ENCODE measurements at places on chromosomes 11 and 22.

DNA sequence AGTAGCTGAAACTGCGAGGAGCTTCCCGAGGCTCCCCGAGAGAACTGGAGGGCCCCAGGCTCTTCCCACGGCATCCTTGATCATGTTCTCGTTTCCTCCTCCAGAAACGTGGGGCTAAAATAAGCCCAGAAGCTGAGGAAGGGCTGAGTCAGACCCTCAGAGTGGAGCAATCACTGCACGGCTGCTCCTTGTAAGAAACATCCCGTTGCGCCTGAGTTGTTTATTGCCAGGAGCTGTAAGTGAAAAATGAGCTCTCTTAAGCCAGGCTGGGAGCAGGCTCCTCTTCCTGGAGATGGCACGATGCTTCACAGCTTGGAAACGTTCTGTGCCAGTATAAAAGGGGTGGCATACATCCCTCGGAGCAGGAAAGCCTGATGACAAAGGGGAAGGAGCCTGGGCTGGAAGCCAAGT is 47.3 kb upstream of the SYN3 start:
- H3K36me3 ChIP-seq = no peaks in the 10 kb centered on the region
- H3K4me1 ChIP-seq = no peaks in the 10 kb centered on the region
- no peaks in the 10 kb centered on the region for H3K27me3 ChIP-seq
- peak; percentile 4 for DNase-seq

DNA sequence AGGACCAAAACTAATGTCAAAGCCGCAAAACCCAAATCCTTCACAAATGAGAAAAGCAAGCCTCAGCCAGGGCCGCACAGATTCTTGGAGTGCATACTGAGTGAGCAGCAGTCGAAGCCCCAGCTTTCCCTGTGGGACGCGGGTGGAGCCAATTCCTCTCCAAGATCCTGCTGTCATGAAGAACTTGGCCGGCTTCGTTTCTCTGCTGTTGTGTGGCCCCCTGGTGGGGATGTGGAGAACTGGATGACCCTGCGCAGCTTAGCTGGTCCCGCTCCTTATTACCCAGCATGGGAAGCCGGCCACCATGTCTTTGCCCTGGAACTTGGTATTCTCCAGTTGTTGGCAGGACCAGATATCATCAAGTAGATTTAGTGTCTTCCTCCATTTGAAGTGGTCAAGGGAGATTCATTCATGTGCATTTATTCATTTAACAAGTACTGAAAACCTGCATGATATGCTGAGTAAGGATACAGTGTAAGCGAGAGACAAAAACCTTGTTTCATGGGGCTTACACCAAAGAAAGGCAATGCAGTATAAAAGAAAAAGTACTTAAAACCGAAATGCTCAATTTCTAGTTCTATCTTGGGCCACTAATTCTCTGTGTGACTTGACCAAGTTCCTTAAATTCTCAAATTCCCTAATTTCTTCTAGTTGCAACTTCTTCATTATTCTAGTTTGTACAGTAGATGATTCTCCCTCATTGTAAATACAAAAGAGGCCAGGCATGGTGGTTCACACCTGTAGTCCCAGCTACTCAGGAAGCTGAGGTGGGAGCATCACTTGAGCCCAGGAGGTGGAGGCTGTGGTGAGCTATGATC is 56.7 kb upstream of the CRTAM start:
- DNase-seq = peak; percentile 82
- H3K4me1 ChIP-seq = peaks cover 27% of the 10 kb centered on the region
- no peak overlapping the region for H3K4me3 ChIP-seq
- no peaks in the 10 kb centered on the region for H3K27me3 ChIP-seq
- H3K27ac ChIP-seq = no peak overlapping the region

- peak; percentile 99 for DNase-seq
- H3K4me1 ChIP-seq = peaks cover 31% of the 10 kb centered on the region
- no peaks in the 10 kb centered on the region for H3K36me3 ChIP-seq
- H3K27me3 ChIP-seq = no peaks in the 10 kb centered on the region
- no peak overlapping the region for H3K4me3 ChIP-seq
- H3K27ac ChIP-seq = peak overlapping the region; percentile 99
Measured at GRCh38 chr11:130580372-130580771, 131.9 kb downstream of the ADAMTS15 start.

DNA sequence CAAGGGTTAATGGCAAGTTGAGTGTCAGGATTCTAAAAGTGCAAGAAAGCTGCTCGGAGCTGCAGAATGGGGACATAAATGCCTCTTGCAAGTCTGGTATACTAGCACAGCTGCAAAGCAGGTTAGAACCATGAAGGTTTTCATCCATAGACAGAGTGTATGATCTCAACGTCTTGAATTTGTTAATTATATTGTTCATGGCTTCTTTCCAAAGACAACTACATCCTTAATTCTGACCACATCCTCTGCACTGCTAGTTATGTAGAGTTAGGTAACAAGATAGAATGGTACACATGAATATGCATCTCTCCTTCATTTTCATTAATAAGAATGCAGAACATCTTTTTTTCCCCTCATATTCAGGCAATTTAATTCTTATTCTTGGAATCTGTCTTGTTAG is 34.2 kb downstream of the EXPH5 start:
- no peaks in the 10 kb centered on the region for H3K27me3 ChIP-seq
- DNase-seq = peak; percentile 81
- H3K4me1 ChIP-seq = peaks cover 28% of the 10 kb centered on the region
